ENCODE measurements at places on chromosomes 2 and 18.
A peak's percentile ranks its signal among the peaks of the same experiment; 100 is the strongest.

DNA sequence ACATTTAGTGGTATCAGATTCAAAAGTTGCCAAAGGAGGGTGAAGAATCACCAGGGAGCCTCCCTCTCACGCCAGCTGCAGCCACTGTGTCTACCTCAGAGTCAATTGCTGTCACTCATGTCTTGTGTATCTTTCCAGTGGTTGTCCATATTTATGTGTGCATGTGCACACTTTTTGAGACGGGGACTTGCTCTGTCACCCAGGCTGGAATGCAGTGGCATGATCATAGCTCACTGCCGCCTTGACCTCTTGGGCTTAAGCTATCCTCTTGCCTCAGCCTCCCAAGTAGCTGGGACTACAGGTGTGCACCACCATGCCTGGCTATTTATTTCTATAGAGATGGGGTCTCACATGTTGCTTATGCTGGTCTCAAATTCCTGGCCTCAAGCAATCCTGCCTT is 4.0 kb downstream of the MOCOS start:
- no peak for DNase-seq

DNA sequence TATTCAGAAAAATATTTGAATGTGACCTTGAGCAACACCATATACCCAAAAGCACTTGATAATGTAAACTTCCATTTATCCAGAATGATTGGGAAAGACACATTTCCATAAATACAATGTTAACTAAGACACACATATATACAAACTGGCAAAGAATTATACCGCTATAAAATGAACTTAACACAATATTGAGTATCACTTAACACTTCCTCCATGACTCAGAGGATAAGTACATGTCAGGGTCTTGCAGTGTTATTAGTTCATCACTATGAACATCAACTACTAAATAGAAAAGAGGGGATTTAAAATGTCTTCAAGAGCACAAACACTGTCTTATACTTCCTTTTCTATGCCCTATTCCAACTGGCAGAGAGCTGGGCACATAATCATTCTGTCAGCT is 18.6 kb downstream of the WDSUB1 start:
- DNase-seq: no peak

DNA sequence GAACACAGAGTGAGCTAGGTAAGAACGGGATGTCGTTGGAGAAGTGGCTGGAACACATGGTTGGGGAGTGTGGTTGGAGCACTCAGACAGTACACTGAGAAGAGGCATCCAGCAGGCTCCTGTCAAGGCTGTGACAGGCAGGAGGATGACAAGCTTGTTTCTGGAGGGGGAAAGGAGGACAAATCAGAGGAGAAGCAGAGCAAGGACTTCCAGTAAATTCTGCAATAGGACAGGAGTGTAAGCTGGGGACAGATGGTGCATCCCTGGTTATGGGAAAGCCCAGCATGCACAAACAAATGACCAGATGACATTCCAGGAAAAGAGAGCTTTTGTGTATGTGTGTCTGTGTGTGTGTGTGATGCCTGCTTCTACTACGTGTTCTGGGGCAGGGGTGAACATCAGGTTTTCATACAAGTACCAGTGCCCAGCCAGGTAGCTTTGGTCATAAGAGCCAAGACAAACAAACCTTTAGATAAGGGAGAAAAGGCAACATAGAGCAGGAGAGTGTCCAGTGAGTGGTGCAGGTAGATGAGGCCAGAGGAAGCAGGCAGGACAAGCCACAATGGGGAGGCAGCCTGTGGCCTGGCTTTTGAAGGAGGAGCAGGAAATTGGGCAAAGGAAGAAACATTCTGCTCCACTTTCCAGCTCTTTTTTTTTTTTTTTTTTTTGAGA is 32.1 kb upstream of the MAPK4 start:
- no peak for DNase-seq

- DNase-seq: no peak
These were observed 5.2 kb downstream of the UGT1A7 start for GRCh38 chr2:233686928-233687327.

DNA sequence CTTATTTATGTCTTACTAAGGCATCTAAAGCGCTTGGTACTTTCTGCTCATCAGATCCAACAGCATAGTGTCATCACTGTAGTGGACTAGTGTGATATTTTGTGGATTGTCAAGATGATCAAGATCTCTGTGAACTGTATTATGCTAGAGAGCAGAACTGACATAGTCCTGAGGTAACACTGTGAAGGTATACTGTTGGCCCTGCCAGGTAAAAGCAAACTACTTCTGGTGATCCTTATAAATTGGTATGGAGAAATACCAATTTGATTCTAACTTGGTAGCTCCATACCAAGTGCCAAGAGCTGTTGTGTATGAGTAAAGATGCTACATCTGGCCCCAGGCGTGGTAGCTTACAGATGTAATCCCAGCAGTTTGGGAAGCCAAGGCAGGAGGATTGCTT is 15.9 kb downstream of the SFTPB start:
- no peak for DNase-seq

- DNase-seq: no peak
These were observed 8.9 kb downstream of the SULT1C2 start for GRCh38 chr2:108297436-108298141.

- DNase-seq: peak; percentile 81
These were observed 4.3 kb downstream of the RAX start for GRCh38 chr18:59268721-59269562.
